ENCODE measurements at places on chromosomes 13 and 19.

- no peak for DNase-seq
These were observed 22.5 kb downstream of the CAB39L start for GRCh38 chr13:49421391-49421790.

DNA sequence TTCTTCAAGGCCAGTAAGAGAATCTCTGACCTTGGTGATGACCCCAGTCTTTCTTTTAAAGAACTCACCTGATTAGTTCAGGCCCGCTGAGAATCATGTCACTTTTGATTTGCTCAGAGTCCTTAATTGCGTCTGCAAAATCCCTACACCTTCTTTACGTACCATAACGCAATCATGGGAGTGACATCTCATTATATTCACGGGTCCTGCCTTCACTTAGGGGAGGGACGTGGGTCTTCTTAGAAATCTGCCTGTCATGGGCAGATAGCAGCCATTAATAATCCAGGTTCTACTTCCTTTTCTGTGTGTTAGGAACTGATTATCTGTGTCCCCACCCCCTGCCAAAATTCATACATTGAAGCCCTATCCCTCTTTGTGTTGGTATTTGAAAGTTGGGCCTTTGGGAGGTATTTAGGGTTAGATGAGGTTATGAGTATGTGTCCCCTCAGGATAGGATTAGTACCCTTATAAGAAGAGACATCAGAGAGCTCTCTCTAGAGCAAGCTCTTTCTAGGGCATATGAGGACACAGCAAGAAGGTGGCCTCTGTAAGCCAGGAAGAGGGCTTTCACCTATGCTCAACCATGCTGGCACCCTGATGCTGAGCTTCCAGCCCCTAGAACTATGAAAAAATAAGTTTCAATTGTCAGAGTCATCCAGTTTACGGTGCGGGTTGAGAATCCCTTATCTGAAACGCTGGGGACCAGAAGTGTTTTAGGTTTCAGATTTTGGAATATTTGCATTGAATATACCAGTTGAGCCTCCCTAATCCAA lies 9.9 kb downstream of the TPP2 start:
- no peak for DNase-seq

- no peak for DNase-seq
These were observed 128.6 kb downstream of the USP12 start for GRCh38 chr13:27043013-27043412.

DNA sequence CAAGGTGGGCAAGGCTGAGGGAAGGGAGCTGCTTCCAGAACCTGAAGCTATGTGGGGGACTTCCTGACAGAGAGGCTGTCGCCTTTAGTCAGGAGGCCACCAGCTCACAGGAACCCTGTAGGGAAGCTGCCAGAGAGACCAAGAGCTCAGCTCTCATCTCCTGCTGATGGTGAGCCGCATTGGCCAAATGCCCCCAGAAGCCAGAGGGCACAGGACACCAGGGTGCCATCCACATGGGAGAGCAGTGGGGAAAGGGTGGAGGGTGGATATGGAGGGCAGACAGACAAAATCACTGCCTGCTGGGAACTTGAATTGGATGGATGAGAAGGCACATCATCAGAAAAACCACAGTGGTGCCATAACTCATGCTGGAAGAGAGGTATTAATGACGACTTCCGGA lies 36.0 kb downstream of the SERP2 start:
- no peak for DNase-seq

- no peak for DNase-seq
These were observed 75.0 kb downstream of the RASA3 start for GRCh38 chr13:114057166-114058050.

- DNase-seq = no peak
These were observed 206.5 kb upstream of the TSHZ3 start for GRCh38 chr19:31555634-31556215.

DNA sequence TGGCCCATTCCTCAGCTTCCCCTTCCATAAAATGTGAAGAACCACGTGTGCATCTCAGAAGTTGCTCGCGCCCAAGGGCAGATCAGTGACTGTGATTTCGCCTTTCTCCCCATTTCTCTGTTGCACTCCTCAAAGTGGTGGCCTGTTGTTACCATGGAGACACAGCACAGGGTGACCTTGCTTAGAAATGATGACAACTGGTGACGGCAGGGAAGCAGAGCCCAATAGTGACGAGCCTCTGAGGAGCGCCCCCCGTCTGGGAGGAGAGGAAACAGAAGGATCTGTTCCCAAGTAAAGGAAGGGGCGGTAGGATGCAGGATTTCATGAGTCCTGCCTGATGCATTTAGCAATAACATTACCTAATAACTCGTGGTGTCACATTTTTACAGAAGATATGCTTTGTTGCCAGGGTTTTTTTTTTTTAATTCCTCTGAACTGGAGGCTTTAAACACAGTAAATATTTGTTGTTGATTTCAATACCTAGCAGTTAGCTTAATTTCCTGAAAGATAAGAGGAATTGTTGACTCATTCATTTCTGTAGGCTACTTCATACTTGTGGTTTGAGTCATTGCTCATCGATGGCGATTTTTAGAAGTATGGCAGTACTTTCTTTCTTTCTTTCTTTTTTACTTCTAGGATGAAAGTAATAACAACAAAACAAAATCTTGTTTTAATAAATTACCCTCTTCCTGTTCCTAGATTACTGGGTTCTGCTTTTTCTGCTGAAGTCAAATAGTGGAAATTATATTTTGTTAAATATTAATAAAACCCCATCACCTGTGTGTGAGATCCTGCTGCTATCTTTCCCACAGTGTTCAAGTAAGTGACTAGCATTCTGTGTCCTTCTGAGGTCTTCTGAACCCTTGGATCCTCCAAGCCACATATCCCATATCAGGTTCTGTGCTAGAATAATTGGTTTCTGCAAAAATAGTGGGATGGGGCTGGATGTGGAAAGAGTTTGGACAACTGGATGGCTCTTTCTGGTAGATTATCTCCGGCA lies 36.0 kb downstream of the MBNL2 start:
- DNase-seq = no peak

- DNase-seq = no peak
These were observed 104.5 kb downstream of the UGGT2 start for GRCh38 chr13:95948656-95949055.

DNA sequence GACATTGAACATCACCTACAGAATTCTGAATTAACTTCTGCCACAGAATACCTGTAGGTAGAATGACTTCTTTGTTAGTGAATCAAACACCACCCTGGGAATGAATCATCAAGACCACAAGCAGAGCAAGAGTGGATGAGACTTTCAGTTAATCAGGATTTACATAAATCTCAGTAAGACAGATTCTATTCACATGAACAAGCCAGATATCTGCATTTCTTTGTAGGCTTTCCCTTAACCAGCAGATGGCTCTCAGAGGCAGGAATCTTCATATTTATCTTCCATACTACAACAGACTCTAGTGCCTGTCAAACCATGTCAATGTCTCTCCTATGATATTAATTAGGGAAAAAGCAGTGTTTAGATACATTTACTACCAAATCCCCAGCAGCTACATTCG lies 412.1 kb downstream of the KLF12 start:
- no peak for DNase-seq

- DNase-seq = no peak
These were observed 5.0 kb upstream of the EML2 start for GRCh38 chr19:45643927-45644771.

DNA sequence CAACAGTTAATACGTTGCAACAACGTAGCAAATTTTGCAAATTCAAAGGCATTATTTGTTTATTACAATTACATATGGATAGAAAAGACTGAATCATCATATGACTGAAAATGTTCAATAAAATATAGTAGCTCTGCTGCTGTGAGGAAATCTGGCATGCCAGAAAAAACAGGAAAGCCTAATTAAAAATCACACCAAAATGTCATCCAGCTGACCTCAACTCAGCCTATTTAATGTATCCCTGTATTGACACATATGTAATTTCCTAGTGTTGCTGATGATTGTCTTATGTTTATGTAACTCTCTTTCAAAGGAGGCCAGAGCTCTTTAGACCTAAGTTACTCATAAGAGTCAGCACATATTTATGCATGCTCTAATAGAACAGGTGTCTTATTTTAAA lies 495.0 kb downstream of the PCDH17 start:
- no peak for DNase-seq
